ENCODE measurements at places on chromosomes 5 and 9.

GRCh38 chr5:1107167-1108022, 4.5 kb downstream of the SLC12A7 start:
- DNase-seq, result no peak

DNA sequence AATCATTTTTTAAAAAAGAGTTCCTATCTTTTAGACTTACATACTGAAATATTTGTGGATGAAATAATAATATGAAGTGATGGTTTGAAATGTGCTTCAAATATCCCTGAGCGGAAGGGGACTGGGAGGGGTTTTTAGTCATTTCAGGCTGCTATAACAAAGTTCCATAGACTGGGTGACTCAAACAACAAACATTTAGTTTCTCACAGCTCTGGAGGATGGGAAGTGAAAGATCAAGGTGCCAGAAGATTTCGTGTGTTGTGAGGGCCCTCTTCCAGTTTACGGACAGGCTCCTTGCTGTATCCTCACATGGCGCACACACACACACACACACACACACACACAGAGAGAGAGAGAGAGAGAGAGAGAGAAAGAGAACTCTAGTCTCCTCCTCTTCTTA, 27.1 kb upstream of the TEX10 start:
- no peak for DNase-seq

DNA sequence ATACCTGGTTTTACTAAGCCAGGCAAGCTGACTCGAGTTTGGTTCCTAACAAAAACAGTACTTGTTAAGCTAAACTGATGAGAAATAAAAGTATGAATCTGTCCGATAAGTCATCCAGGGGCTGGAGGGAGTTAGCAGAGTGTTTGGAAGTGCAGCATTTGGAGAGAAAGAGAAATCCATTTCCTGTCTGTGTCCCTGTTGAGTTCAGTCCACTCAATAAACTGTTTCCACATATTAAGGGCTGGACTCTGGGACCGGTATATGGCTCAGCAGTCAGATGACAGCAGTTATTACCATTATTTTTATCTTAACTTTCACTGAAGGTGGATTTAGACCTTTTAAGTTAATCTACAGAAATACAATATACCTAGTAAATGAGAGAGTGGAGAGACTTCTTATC, 130.6 kb upstream of the ADRA1B start:
- no peak for DNase-seq

GRCh38 chr5:180830253-180831138, 27.9 kb upstream of the MGAT1 start:
- DNase-seq, result no peak

GRCh38 chr9:33042473-33042872, 17.4 kb downstream of the DNAJA1 start:
- no peak for DNase-seq

DNA sequence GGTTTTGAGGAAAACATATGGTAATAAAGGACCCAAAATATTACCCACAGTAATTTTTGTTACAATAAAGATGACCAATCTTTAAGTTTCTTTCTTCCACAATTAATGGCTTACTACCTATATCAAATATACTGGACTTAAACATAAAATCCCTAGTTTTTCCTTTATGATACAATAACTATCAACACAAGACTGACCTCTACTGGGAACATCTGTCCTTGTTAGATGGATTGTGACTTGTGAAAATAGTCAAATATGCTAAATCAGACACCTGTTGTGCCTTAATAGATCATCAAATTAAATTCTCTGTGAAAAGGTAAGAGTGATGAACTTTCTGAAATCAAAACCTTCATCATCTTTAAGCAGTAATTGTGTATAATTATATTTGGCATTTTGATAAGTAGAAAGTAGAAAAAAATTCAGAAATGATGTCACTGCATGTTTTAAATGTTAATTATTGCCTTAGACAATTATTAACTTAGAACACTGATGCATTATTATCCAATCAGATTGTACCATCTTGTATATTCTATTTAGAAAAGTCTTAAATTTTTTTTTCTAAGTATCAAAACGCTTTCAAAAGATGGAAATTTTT, 113.6 kb downstream of the DEPDC1B start:
- DNase-seq, result no peak

DNA sequence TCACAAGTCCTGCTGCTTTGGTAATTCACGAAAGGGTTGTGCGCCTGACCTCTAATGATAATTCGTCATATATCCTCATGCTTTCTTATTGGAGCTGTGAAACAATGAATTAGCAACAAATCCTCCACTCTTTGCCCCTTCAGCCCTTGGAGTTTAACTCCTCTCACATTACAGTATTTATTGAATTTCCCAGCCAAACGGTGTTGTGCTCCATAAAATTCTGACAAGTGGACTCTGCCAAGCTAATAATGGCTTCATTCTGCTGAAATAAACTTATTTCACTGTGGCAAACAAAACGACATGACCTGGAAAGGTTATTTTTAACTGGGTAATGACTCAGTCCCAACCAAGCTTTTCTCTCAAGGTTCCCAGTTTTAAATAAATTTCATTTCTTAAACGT, 984.4 kb upstream of the DMAC1 start:
- DNase-seq, result no peak

DNA sequence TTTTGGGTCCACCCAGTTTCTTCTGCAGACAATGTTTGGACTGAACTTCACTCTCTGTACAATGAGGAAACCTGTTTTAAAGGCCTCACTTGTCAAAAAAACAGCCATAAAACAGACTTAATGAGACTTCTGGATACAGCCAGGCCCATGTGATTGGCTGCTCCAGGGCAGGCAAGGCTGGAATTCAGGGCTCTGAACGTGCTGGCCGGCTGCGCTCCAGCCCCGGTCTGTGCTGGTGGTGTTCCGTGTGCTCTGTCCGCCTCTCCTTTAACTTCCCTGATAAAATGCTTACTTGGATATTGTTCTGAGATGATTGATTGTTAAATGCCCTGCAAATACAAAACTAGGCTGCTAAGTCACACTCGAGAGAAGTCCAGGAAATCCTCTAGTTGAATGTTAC, 131.2 kb upstream of the KLF4 start:
- DNase-seq, result no peak
